ENCODE measurements at places on chromosomes 12 and 14.
A peak's percentile ranks its signal among the peaks of the same experiment; 100 is the strongest.

- no peak for DNase-seq
These were observed 36.2 kb upstream of the KCNH3 start for GRCh38 chr12:49502590-49502989.

GRCh38 chr14:97077253-97077653, 280.1 kb downstream of the VRK1 start:
- DNase-seq, result no peak

GRCh38 chr14:74472601-74473000, 20.5 kb downstream of the NPC2 start:
- no peak for DNase-seq

- peak; percentile 79 for DNase-seq
These were observed at the start of gene SELPLG for GRCh38 chr12:108633534-108634248. SELPLG (minus strand) TSS chr12:108633894; CDS start chr12:108624307, 9,587 bp downstream.

DNA sequence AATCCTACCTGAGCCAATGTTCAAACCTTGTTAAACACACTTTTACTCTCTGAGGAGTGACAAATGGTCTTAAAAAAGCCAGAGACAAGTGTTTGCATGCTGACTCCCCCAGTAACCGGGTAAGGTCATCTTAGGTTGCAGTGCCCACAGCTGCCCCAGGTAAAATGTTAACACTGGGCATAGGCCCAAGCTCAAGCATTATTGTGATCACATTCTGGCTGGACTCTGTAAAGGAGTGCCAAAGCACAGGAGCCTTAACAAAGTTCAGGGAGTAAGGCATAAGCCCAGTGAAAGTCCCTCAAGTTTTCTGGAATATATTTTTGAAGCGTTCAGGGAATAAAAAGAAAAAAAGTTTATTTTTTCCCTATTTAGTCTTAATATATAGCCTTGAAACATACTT, 8.6 kb downstream of the EDDM3A start:
- DNase-seq, result no peak

- no peak for DNase-seq
These were observed 28.7 kb downstream of the CLIP1 start for GRCh38 chr12:122393817-122394216.

- DNase-seq, result no peak
These were observed 27.0 kb upstream of the ULK1 start for GRCh38 chr12:131867471-131867870.

DNA sequence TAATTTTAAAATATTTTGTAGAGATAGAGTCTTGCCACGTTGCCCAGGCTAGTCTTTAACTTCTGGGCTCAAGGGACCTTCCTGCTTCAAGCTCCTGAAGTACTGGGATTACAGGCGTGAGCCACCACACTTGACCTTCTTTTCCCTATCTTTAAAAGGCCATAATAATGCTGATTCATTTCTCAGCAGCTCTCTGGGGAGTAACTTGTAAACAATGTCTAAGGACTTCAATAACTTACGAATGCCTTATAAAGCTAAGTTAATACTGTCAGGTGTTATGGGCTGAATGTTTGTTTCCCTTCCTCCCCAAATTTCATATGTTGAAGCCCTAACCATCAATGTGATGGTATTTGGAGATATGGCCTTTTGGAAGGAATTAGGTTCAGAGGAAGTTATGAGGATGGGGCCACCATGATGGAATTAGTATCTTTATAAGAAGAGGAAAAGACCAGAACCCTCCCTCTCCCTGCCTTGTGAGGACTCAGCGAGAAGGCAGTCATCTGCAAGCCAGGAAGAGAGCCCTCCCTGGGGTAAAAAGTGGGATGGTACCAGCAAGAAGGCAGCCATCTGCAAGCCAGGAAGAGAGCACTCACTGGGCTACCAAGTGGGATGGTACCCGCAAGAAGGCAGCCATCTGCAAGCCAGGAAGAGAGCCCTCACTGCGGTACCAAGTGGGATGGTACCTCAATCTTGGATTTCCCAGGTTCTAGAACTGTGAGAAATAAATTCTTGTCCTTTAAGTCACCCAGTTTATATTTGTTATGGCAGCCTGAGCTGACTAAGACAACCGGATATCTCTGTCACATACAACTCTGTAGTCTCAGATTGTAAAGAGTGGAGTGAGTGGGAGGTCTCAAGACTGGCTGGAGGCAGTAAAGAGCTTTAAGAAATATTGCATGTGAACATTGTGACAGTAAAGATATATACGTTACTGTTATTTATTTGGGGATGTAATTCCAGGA, 16.3 kb upstream of the YBX3 start:
- DNase-seq, result no peak

GRCh38 chr12:53174881-53175491, 5.5 kb upstream of the ZNF740 start:
- no peak for DNase-seq

GRCh38 chr12:131383291-131383690, 327.6 kb upstream of the SFSWAP start:
- DNase-seq, result no peak

DNA sequence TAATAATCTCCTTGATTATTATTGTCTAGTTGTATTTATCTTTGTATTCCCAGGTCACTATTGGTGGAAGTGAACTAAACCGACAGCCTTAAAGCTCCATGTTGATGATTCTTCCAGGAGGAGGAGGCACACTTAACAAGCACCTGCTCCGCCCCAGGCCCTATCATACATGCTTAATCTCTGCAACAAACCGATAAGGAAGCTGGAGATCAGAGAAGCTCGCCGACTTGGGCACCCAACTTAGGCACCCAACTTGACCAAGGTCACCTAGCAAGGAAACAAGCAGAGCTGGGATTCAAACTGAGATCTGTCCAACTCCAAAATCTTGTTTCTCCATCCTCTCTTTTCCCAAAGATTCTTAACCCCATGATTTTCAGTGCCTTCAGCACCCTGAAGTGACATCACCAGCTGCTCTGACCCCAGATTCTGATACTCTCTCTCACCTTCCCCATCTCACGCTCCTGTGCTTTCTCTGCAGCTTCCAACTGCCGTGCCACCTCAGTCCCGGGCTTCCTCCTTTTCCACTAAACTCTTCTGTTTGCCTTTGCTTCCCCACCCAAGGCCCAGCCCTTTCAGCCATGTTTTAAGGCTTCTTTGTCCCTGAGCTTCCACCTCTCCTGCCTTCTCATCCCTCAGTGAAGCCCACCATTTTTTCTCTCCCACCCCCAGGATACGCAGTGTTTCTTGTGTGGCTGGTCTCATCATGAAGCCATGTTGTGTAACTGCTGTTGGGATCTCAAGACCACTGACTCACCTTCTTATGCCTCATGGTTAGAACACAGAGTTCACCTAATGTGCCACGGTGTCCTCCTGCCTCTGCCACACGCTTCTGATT, 6.6 kb upstream of the KRT18 start:
- no peak for DNase-seq

DNA sequence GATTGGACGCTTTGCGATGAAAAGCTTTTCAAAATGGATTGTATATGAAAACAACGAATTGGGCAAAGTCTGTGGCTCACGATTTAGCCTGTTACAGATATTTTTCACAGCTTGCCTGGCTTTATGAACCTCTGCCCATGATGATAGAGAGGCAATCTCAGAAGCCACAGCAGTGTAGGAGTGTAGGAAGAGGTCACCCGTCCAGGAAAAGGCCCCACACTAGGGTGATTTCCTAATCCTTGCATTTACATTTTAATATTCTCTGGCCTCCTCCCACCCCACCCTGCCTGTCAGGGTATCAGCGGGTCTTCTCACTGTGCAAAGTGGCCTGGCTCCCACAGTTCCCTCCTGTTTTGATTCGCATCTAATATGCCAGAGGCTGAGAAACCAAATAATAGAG, 81.8 kb upstream of the FOXN3 start:
- no peak for DNase-seq

- DNase-seq, result no peak
These were observed 338.0 kb upstream of the FKBP4 start for GRCh38 chr12:2456813-2457186.

GRCh38 chr14:23379366-23380196, 2.7 kb downstream of the CMTM5 start:
- DNase-seq, result peak; percentile 30

GRCh38 chr12:100490056-100490455, 16.4 kb downstream of the NR1H4 start:
- no peak for DNase-seq

DNA sequence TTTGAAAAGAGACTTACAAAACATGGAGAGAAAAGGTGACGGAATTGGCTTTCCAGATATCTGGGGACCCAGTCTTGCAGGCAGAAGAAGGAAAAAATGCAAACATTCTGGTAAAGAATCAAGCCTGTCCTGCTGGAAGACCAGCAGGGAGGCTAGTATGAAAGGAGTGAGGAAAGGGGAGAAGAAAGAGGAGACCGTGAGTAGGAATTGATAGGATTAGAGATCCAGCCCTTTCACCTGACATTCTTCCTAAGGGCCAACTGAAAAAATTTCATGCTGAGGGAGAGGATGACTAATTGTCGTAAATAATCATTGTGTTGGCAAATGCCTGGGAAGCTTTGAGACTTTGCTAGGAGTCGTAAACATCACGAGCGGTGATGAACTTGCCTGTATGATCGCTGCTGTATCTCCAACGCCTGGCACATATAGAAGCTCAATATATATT, 12.1 kb downstream of the BHLHE41 start:
- no peak for DNase-seq

- no peak for DNase-seq
These were observed 5.4 kb downstream of the TMBIM4 start for GRCh38 chr12:66164349-66164821.

DNA sequence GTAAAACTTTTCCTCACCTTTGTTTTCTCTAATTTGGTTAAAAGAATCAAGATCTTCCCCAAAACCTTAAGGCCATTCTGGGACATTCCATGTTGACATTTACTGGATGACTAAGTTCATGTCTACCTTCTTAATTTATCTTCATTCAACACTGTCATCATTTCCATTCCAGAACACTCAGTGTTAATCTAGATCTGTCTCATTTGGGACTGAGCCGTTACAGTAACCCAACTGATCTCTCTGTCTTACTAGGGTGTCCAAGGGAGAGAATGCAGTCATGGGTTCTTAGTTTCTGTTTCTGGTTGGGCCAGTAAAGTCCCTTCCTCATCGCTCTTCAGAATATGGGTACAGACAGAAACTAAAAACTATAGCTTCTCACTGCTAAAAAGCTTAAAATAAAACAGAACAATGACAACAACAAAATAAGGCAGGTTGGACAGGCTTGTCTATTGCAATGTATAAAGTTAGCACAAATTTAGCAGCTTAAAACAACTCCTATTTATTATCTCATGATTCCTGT, 144.8 kb downstream of the ASCL1 start:
- DNase-seq, result no peak

DNA sequence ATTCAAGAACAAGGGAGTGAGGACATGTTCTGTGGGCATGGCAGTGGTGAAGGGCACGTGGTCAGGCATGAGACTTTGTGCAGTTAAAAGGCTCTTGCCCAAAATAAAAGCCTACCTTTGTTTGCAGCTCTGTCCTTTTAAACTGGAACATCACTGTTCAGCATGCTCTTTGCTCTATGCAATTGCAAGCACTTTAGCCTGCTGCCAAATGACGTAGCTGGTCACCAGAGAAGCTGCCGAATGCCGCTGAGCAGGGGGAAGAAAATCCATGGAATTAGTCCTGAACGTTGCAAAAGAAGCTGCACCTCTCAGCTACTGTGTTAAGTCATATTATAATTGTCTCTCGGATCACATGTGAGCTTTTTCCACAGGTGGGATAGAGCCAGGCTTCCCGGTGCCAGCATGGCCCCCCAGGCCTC, 176.3 kb upstream of the DIO2 start:
- no peak for DNase-seq

- DNase-seq, result no peak
These were observed 21.4 kb downstream of the WNT5B start for GRCh38 chr12:1650260-1650977.

- DNase-seq, result no peak
These were observed 125.7 kb upstream of the CCDC196 start for GRCh38 chr14:66360366-66360926.

- DNase-seq, result no peak
These were observed 1.1 kb upstream of the STK38L start for GRCh38 chr12:27243006-27243405.

DNA sequence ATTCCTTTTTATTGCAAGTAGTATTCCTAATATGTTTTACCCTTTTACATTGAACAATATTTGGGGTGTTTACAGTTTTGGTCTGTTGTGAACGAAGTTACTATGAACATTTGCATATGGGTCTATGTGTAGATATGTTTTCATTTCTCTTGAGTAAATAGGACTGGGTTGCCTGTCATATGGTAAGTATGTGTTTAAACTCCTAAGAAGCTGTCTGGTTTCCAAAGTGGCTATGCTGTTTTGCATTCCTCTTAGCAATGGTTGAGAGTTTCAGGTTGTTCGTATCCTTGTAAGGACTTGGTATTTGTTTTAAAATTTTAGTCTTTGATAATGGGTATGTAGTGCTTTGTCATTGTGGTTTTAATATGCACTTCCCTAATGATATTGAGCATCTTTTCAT, 6.3 kb downstream of the METAP2 start:
- no peak for DNase-seq

- no peak for DNase-seq
These were observed 139.7 kb downstream of the PRIMA1 start for GRCh38 chr14:93648440-93649168.

Data from activated CD8-positive, alpha-beta memory T cell treated with anti-CD3 and anti-CD28 coated beads for 4 hours (primary cell).